ENCODE measurements at places on chromosomes 4 and X.

GRCh38 chr4:118352843-118353533 is at the start of gene PRSS12:
Gene PRSS12, minus strand, starts transcription at chr4:118353003. Its CDS starts 283 bp downstream, at chr4:118352720.
- DNase-seq, result no peak

- DNase-seq, result no peak
Measured at GRCh38 chrX:2272337-2272736, 228.4 kb downstream of the DHRSX start.

- DNase-seq, result no peak
Measured at GRCh38 chr4:15754323-15754722, 23.8 kb upstream of the CD38 start.

GRCh38 chr4:38190717-38191178 is 230.6 kb downstream of the PTTG2 start:
- DNase-seq, result peak; percentile 58

- DNase-seq, result no peak
Measured at GRCh38 chr4:184386271-184386781, 88.0 kb downstream of the IRF2 start.

GRCh38 chrX:9710332-9710731 is 55.3 kb downstream of the GPR143 start:
- no peak for DNase-seq

DNA sequence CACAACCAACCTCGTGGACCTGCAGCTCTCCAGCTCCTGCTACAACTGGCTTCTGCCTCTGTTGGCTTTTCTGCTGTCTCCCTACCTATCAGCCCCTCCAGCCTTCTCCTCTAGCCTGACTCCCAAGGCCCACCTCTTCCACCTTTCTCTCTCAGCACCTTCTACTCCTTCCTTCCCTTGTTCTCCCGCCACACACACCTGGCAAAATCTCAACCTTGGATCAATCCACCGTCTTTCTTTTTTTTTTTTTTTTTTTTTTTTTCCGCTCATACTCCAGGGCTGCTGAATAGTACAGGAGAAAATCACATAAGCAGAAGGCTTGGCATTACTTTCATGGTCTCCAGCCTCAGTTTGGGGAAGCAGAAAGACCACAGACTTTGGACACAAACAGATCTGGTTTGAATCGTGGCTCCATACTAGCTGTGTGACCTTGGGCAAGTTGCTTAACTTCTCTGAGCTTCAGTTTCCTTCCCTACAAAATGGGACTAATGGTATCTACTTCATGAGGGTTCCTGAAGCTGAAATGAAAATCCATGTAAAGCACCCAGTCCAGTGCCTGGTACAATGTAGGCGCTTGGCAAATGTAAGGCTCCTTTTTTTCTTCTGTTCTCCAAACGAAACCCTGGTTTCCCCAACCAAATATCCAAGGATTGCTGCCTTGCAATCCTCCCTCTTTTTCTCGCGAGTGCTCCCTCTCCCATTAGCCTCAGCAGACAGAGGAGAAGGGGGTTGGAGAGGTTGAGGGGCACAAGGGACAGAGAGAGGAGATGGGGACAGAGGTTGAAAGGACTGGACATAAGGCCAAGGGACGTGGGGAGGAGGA is 1.7 kb downstream of the FGD1 start:
- no peak for DNase-seq

GRCh38 chr4:137623013-137623412 is 90.7 kb upstream of the PCDH18 start:
- no peak for DNase-seq

GRCh38 chr4:19982556-19982955 is 269.1 kb upstream of the SLIT2 start:
- DNase-seq, result no peak

DNA sequence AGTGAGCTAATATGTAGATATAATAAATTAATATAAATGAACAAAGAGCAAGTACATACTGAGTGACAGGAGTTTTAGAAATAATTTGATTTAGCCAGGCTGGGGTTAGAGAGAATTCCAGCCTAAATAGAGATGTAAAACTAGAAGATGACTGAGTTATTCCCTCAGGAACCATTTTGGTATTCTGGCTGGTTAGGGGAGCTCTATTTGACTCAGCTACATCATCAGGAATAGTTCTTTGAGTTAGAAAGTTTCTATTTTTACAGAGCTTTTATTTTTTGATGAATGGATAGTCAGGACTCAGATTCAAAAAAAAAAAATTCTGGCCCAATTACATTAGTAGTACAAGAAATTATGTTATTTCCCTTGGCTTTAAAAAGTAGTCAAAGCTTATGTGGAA is 180.4 kb upstream of the MID1 start:
- no peak for DNase-seq

DNA sequence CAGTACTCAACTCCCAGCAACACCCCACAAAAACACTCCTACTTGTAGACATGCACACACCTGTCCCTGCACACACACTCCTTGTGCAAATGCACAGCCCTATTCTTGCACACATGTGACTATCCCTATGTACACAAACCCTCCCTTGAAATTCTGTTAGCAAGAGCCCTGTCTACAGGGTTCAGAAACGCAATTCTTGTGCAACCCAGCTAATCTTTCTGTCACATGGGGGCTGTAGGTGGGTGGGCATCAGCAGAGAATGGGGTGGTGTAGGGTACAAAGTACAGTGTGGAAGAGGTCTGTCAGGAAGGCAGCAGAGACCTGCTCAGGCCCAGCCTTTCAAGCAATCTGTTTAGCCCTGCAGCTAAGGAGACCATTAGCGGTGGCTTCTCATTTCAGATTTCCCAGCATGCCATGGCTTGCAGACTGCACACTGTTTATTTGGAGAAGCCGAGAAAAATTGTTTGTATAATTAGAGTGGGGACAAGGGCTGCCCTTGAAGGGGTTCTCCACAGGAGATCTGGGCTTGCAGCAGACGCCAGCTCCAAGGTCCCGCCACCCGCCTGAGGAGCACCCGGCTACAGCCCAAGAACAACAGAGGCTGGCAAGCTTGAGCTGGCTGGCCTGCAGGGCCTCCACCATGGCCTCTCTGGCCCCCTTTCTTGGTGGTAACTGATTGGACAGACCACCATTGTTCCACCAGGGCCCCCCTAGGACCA is 144.0 kb upstream of the PJA1 start:
- DNase-seq, result no peak

- no peak for DNase-seq
Measured at GRCh38 chrX:152149648-152150047, 11.3 kb upstream of the MAGEA10 start.

DNA sequence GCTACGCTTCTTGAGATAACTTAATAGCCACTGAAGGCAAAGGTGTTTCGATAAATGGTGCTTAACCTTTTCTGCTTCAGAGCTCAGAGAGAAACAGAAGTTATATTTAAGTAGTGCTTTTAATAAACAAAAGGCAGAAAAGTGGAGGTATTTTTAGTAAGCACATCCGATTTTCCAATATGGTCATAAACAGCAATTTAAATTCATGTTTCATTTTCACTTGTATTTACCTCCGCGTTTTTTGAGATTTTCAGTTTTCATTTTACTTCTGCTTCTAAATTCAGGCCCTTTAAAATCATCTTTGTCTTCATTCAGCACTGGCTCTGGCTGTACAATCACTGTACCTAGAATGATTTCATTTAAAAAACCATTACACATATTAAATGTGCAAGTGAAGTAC is 92.4 kb downstream of the ATRX start:
- no peak for DNase-seq

DNA sequence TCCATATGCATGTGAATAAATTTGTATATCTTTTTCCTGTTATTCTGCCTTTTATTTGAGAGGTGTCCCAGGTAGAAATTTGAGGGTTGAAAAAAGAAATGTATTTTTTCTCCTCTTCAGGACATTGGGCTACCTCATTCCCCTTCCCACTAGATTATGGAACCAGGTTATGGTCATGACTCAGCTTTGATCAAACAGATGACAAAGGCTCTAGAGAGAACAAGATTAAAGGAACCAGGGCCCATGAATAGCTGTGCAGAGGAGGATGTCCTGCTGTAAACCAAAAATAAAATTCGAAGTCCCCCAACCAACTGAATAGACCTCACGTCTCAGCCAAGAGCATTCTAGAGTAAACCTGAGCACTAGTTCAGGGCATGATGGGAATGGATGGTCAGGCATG is 313.2 kb downstream of the RAPGEF2 start:
- DNase-seq, result no peak

- no peak for DNase-seq
Measured at GRCh38 chrX:17737986-17738713, 857 bp downstream of the SCML1 start.

GRCh38 chr4:30866346-30866745 is 146.2 kb downstream of the PCDH7 start:
- DNase-seq, result no peak

DNA sequence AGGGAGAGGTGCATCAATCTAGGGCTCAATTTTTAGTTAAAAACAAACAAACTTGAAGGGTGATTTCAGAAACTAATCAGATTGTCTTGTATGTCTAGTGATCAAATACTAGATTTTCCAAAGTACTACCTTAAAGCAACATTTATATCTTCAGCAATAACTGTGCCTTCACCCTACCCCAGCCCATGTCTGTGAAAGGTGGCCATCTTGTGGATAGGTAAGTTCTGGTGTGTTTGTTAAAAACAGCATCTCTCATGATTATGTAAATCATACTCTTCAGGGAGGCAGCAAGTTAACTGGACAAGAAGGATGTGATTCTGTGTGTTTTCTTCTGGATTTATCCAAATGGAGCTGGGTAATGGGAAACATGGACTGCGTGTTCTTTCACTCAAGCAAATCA is 81.4 kb upstream of the ACSL1 start:
- DNase-seq, result no peak

DNA sequence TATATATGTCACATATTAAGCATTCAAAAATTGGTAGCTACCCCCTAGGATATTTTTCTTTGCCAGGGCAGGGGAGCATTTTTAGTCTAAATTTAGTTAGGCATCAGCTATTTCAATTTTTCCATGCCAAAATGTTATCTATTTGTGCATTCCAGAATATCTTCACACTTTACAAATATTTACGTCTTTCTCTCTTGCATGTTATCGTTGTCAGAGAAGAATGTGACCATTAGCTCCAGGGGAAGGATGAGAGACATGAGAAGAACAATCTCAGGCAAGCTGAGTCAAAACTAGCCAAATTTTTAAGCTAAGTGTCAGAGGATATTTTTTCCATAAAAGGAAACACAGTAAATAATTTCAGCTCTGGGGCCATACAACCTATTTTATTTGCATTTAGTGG is 885.0 kb upstream of the EPHA5 start:
- no peak for DNase-seq

DNA sequence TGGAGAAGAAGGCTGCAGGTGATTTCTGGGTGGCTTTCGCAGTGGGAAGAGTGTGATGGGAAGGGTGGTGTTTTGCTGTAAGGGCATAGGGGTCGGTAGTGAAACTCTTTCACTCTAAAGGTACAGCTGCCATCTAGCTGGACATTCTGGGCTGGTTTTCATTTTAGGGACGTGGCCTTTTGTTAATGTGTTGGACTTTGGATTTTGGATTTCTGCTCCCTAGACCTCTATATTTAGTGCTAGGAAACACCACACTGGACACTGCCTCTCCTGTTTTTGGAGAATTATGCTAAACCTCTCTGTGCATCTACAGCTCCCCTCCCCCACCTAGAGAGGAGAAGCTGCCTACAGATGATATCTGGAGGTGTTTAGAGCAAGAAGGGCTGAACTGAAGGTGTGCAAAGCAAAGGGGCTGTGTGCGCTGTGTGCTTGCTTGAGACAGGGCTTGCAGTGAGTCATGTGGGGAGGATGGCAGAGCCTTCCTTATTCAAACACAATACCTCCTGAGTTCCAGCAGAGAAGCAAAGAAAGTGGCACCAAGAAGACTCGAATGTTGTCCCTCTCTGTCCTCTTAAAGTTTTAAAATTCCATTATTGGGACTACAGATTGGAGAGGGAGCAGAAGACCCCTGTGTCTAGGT is 47.9 kb downstream of the STARD8 start:
- no peak for DNase-seq

All from brain pericyte (primary cell).